HT1080 (cell line): ENCODE measurements at places on chromosomes 16 and 17.

DNA sequence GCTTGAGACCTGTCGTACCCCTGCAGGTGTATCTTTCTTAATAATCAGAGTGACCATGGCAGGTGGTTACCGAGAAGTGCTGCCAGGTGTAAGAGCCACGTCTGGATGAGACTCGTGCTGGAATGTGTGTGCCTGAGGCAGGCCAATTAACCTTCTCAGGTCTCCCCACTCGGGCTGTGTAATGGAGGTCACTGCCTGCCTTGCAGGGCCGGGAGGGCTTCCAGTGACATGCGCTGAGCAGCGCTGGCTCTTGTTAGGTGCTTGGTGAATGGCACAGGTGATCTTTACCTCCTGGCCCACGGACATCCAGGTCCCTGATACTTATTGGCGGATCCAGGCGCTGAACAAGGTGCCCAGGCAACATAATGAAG lies 4.6 kb upstream of the GSE1 start:
- DNase-seq: no peak

DNA sequence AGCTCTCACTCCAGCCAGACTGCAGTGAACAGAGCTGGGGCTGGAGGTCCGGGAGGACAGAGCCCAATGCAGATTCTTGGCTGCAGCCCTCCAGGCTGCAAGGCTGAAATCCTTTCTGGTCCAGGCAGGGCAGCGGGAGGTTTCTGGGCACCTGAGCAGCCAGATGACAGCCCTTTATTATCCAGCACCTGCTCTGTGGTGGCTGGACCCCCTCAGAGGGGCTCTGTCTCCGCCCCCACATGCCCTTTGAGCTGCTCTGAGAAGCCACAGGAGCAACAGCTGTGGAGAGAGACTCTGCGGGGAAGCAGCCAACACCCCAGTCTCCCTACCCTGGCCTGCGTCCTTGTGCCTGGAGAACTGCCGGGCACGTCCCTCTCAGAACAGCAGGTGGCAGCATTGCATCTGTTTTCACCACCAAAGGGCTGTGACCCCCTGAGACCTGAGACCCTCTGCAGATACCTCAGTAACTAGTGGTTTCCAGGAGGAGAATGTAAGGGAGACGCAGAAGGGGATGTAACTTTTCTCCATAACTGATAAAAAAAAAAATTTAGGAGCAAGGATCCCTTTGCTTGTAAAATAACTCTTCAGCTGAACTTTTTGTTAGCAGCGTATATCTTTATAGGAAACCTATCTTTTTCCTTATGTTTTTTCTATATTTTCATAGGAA lies 3.7 kb upstream of the CNP start:
- DNase-seq: peak; percentile 54

DNA sequence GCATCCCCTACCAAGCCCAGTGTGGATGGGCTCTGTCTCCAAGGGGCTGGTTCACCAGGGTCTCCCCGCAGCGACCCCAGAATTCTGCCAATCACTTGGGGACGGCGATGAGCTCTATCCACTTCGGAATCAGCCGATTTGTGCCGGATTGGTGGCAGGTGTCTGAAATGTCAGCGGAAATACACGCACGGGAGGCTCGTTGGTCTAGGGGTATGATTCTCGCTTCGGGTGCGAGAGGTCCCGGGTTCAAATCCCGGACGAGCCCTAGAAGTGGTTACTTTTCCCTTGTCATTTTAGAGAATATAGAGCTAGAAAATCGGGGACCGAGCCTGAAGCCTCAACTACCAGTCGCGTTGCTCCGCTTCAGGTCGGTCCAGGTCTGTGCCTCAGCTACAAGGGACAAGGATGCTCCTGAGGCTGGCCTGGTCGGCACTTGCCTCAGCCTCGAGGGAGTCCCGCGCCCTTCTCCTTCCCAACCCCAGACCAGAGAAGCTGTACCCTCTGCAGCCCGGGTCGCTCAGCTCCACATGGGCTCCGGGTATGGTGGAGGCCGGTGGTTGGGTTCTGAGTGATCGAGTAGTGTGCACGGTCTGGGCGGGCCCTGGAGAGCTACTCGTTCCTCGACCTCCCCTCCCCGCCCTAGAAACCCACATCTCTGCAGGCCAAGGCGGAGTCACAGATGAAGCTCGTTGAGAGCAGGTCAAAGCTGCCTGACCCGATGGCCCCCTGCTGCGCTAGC lies 16.0 kb upstream of the OR1F1 start:
- peak; percentile 96 for DNase-seq

- DNase-seq: no peak
Observed at GRCh38 chr17:7241090-7241733, 1.0 kb downstream of the GABARAP start.

DNA sequence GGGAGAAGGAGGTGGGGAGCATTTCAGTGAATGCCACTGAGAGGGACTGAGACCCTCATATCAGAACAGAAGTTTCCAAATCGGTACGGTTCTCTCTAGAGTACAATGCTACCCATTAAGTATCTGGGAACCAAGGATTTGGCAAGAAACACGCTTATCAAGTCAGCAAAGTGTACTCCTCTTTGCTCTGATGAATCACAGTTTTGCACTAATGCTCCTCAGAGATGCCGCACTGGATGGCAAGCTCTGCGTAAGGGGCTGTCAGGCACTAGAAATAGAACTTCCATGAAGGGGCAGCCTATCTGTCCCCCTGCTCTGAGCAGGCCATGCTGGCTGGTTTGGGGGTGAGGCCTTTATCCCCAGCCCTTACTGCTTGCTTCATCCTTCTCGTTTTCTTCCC lies 4.8 kb upstream of the ABCC12 start:
- DNase-seq: no peak

DNA sequence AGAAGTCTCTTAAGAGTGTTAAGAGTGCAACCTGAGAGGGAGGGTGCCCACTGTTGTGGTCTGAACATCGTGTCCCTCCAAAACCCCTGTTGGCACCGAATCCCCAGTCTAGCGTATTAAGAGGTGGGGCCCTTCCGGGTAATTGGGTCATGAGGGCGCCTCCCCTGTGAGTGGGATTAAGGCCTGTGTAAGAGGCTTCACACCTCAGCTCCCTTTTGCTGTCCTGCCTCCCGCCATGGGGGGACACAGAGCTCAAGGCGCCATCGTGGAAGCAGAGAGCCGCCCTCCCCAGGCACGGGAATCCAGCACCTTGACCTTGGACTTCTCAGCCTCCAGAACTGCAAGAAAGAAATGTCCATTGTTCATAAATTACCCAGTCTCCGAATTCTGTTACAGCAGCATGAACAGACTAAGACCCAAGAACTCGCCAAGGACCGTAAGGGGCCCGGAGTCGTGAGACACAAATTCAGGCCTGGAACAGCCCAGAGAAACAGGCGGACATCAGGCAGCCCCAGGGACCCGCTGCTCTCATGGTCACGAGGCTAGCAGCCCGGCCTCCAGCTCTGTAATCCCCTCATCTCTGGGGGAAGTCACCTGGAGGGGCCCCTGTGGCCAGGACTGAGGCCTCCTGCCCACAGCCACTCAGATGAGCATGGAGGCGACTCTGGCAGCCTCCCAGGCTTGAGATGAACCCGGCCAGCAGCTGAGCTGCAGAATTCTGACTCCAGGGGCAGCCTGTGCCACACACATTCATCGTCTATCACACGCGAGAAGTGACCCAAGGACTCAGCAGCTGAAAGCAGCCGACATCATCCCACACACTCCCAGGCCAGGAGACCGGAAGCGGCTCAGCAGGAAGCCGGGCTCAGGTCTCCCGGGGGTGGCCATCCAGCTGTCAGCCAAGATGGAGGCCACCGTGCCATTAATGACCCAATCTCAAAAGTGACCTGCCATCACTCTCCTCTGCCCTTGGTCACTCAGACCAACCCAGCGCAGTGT lies 12.8 kb upstream of the CHMP6 start:
- DNase-seq: no peak

GRCh38 chr17:71600137-71600789 lies 520.6 kb upstream of the SOX9 start:
- DNase-seq: no peak

- DNase-seq: no peak
Observed at GRCh38 chr16:13510425-13511151, 409.4 kb upstream of the ERCC4 start.

GRCh38 chr16:55120826-55121225 lies 190.2 kb downstream of the IRX5 start:
- no peak for DNase-seq

DNA sequence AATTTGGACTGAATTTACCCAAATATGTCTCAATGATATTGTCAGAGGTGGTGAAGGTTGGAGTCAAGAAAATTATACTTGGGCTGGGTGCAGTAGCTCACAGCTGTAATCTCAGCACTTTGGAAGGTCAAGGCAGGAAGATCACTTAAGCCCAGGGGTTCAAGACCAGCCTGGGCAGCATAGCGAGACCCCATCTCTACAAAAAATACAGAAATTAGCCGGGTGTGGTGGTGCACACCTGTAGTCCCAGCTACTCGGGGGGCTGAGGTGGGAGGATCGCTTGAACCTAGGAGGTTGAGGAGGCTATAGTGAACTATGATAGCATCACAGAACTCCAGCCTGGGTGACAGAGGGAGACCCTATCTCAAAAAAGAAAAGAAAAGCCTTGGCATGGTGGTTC lies 40.9 kb downstream of the LAT start:
- DNase-seq: no peak

GRCh38 chr17:72479113-72479512 lies 358.3 kb downstream of the SOX9 start:
- DNase-seq: no peak
